ENCODE measurements at places on chromosomes 16 and 17.

GRCh38 chr16:67482233-67482924, 968 bp downstream of the AGRP start:
- no peak for DNase-seq

GRCh38 chr17:81646869-81647600, 9.3 kb downstream of the PDE6G start:
- DNase-seq, result no peak

- no peak for DNase-seq
Observed at GRCh38 chr16:84844559-84845495, 25.0 kb downstream of the CRISPLD2 start.

DNA sequence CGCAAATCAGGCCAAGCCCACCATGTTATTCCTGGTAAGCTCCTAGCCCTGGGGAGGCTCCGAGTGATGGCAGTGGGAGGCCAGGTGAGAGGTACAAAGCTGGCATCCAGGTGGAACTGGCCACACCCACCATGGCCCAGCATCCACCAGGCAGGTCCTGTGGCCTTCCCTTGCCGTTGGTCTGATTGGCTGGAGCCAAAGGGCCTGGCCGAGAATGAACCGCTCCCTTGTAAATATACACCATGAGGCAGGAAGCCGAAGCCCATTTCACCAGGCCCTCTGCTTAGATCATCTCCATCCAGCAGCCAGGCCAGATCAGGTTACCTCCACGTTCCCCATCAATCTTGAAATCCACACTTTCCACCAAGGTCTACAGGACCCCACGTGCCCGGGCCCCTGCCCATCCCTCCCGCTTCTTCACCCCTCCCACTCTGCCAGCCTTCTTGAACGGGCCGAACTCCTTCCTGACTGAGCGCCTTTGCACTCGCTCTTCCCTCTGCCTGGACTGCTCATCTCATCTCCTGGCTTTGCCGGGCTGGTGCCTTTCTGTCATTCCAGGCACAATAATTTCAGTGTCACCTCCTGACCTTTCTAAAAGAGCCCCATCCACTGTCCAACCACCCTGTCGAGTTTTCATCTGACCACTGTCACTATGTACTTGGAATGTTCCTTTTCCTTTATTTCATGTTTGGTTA, 5.8 kb downstream of the SOCS1 start:
- no peak for DNase-seq

GRCh38 chr16:66660422-66661209, 35.9 kb downstream of the CMTM4 start:
- peak; percentile 95 for DNase-seq

GRCh38 chr17:14768923-14769322, 468.0 kb downstream of the HS3ST3B1 start:
- DNase-seq, result no peak

DNA sequence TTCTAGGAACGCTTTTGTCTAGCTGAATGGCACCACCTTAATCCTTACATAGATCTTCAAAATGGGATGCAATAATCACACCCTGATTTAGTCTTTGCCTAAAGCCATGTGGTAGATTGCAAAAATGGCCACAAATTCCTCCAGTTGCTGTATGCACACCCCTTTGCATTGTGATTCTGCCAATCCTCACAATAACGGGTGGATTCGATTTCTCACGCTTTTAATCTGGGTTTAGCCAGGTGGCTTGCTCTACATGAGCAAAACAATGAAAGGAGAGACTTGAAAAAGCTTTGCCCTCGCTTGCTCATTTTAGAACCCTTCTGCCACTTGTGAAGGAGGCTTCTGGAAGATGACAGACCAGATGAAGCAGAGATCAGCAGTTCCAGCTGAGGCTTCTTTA, 50.3 kb upstream of the B4GALNT2 start:
- no peak for DNase-seq

DNA sequence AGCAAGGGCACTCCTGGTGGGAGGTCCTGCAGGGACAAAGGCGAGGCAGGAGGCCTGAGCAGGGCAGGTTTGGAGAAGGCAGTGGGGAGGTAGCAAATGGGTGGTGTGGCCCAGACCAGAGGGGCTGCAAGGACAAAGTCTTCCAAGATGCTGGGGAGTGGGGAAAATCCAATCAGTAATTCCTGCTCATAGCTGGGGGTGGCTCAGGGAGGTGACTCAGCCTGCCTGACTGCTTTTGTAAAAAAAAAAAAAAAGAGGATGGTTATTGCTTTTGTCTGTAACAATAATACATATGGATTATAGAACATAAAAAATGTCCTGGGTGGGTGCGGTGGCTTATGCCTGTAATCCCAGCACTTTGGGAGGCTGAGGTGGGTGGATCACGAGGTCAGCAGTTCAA, 5.2 kb downstream of the IL34 start:
- peak; percentile 29 for DNase-seq
